Activated T-cell treated with anti-CD3 and anti-CD28 coated beads for 1 hour (primary cell): ENCODE measurements at places on chromosomes 1 and 21.

GRCh38 chr1:171300401-171300800 lies 13.6 kb upstream of the FMO4 start:
- DNase-seq: no peak

GRCh38 chr21:43287795-43288755 lies 119.3 kb downstream of the CRYAA start:
- no peak for DNase-seq

DNA sequence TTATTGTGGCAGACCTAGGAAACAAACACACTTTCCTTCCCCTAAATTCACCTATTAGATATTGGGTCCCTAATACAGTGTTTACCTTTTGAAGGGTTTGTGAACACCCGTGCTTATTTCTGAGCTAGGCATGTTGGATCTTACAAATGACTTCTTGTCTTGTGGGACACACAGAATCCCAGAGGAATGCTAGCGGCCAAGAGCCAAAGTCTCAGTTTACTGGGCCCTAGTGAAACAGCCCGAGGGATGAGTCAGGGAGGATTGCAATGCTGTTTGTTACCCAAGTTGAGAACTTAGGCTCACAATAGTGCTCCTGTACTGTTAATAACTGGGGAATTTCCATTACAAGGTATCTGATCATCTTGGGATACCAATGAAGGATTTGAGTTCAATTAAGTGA lies 100.1 kb upstream of the AKT3 start:
- no peak for DNase-seq

DNA sequence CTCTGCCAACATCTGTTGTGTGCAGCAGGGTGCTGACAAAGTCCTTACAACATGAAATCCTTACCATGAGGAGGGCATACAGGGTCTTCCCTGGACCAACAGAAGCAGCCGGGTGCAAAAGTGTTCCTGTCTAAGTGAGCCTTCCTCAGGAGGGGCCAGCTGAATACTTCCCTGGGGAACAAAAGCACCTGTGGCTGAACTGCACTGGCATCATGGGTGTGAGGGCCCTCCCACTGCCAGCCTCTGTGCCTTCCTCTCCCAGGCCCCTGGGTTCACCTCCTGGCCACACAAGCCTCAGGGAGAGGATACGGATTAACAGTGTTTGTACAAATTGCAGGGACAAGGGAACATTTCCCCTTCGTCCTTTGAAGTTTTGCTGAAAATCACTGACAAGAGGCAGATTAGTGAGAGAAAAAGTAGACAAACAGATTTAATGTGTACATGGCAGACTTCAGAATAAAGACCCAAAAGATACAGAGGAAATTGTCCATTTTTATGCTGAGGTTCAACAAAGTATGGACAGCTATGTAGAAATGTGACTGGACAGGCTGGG lies 91.0 kb upstream of the PPM1J start:
- no peak for DNase-seq

GRCh38 chr1:182809414-182809957 lies 19.9 kb downstream of the NPL start:
- DNase-seq: no peak

DNA sequence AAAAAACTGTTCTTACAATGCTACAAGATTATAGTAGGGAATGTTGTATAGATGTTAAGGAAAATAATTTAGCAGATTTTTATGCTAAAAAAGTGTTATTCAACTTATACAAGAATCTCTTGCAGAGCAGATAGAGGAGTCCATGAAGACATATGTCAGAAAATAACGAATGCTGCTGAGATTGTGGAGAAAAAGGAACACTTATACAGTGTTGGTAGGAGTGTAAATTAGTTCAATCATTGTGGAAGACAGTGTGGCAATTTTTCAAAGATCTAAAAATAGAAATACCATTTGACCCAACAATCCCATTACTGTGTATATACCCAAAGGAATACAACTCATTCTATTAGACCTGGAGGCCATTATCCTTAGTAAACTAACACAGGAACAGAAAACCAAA lies 286.2 kb upstream of the OLFM3 start:
- no peak for DNase-seq

DNA sequence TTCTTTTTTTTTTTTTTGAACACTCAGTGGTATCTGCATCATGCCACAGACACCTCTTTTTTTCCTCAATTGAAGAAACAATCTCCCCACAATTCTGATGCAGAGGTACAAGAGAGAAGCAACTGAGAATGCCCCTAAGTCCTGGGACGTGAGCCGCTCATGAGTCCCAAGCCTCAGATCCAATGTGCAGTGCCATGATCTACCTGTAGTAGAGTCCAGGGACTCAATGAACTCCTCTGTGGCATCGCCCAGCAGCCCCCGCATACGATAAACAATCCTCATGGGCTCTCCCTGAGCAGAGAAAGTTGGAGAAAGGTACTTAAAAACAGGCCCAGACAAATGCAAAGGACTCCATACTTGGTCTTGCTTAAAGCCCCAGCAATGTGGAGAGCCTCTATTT lies 113.1 kb downstream of the UBR4 start:
- DNase-seq: no peak

DNA sequence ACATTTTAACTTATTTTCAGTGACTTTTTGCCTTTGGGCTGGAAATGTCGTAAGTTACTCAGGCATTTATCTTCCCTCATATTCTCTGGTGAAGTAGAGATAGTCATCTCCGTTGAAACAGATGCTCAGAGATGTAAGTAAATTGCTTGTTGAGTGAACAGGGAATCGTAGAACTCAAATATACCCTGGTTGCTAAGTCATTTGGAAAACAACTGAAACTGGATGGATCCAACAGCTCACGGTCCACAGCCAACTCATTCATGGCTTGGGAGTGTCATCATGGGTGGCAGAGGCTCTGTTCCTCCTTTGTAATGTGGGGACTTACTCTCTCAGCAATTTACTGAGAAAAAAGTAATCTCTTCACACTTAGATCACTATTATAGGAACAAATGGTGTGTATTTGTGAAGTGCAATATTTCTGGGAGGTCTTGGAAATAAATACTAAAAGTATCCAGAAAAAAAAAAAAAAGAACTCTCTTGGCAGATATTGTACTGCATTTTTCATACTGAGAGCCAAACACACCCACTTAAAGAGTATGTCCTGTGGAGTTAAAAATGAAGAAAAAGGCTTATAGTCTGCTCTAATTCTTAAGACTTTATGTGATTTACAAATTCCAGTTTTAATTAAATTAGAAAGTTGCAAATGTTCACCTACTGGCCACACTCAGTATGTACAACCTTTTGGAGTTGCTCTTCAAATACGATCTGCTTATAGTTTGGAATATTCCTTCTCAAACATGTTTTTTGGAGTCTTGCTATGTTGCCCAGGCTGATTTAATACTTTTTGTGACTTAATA lies 107.4 kb downstream of the LEPR start:
- no peak for DNase-seq

DNA sequence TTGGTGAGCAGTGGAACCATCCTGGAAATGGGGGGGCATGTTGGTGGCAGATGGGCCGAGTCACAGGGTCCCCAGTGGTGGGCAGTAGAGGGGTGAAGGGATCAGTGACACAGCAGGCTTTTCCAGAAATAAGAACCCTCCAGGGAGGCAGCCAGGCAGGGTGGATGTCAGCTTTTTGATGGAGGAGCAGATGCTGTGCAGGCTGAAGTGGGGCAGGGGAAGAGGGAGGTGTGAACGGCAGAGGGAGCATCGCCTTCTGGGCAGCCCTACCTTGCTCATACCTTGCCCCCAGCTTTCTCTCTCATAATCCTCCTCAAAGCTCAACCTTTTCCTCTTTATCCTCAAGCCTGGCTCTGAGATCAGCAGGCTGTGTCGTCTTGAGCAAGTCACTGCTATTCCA lies 131.8 kb upstream of the IPO9 start:
- no peak for DNase-seq

GRCh38 chr1:21931171-21932093 lies 5.7 kb downstream of the HSPG2 start:
- DNase-seq: no peak

GRCh38 chr1:211738691-211739301 lies 63.4 kb upstream of the NEK2 start:
- no peak for DNase-seq

GRCh38 chr1:162019006-162019405 lies 4.7 kb downstream of the OLFML2B start:
- no peak for DNase-seq

DNA sequence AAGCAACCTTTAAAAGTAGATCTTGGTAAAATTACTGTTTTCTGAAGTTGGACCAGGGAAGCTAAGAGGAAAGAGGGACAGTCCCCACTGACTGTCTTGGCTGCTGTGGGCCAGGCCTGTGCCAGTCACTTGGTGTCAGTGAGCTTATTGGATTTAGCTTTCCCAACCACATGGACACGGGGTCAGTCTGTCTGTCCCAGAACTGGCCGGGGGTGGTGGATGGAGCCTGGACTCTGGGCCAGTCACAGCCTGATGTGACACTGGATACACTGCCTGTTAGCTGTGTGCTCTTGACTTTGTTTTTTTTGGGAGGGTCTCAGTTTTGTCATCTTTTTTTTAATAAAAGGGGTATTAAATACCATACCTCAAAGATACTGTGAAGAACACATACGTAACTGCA lies 96.7 kb downstream of the GALNT2 start:
- no peak for DNase-seq

DNA sequence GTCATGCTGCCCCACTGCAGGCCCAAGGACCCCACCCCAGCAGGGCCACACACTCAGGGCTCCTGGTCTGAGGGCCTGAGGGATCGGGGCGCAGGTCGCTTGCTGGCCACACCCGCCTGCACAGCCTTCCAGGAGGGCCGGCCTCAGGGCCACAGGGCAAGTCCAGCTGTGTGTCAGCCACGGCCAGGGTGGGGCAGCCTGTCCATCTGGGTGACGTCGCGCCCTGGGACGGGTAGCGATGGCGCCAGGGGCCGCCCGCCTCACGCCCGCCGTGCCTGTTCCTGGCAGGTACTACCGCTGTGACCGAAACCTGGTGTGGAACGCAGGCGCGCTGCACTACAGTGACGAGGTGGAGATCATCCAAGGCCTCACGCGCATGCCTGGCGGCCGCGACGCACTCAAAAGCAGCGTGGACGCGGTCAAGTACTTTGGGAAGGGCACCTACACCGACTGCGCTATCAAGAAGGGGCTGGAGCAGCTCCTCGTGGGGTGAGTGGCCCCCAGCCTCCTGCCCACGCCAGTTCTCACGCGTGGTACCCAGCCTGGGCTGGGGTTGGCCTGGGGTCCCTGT lies 2.5 kb downstream of the COL6A1 start:
- DNase-seq: no peak

- no peak for DNase-seq
Observed at GRCh38 chr1:110336300-110337039, 2.7 kb upstream of the RBM15 start.

DNA sequence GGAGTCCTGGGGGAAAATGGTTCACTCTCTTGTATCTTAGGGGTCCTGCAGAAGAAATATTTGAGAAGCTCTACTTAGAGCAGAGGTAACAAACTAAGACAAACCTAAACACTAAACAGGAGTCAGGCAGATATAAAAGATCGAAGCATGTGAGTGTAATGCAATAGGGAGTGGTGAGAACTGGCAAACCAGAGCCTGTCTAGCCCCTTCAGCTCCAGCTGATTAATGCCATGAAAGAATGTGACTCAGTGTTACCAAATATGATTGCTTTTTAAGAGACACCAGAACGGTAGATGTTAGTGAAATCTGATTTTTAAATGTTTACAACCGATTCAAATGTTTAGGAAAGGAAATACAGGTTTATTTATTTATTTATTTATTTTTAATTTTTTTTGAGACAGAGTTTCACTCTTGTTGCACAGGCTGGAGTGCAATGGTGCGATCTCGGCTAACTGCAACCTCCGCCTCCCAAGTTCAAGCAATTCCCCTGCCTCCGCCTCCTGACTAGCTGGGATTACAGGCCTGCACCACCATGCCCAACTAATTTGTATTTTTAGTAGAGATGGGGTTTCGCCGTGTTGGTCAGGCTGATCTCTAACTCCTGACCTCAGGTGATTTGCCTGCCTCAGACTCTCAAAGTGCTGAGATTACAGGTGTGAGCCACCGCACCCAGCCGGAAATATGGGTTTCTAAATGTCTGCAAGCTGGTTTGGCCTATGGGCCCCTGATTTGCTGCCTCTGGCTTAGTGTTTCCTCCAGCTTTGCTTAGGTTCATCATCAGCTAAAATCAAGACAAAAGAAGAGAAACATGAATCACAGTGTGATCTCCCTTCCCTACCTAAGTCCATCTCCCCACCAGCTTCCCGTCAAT lies 12.2 kb downstream of the TXNIP start:
- no peak for DNase-seq

DNA sequence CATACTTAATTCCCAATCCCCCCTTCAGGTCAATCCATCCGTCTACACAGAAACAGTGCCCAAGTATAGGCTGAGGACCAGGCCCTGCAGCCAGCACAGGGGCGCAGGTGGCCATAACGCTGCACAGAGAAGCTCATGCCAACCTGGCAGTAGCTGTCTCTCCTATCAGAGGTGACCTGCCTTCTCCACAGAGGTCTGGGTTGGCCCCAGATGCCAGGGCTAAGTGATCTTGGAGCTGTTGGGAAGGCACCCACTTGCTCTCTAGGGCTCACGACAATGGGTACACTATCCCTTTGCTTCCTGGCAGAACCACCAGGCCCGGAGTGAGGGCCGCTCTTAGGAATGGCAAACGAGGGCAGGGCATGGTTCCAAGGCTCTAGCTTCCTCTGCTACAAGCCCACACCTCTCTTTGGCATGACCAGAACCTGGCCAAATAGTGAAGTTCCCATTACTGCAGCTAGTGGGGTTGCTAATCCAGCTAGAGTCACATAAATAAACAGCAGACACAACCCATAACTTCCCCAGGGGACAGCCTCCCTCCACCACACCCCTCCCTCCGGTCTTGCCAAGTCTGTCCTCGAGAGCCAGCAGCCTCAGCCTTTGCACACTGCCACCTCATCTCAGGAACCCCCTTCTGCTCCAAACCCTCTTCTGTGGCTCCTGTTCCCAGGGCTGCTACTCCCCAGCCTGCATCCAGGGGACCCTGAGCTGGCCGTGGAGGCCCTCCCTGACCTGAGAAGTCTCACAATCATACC lies 113.0 kb downstream of the GLIS1 start:
- no peak for DNase-seq

GRCh38 chr1:204479387-204480136 lies 15.0 kb downstream of the PIK3C2B start:
- DNase-seq: no peak

DNA sequence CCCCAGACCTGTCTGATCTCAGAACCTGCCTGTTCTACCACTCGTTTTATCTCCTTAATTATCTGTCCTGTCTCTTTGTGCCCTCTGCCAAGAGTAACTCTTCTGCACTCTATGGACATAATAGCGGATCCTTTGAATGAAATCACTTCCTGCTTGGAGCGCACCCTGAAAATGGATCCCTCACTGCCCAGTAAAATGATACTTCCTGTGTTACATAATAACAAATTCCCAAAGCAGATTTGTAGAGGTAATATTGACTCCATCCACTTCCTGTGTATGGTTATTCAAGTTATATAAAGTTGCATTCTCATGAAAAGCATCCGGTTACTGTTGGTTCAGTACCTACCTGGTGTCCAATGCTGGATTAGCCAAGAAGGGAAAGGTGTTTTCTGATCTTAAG lies 246.0 kb downstream of the TRABD2B start:
- DNase-seq: no peak
